ENCODE measurements at places on chromosomes 5 and 9. TPM values are rescaled to one million over a fixed set of nuclear protein-coding genes. Genes with fewer than 3 reads are reported as not detected.

The KCNIP1 gene
- 10.1 TPM for total RNA-seq

The LECT2 gene
- total RNA-seq = not detected

The C9orf40 gene
- 7.2 TPM for total RNA-seq

The SLC2A6 gene
- total RNA-seq = 2.9 TPM

The IL33 gene
- 25.2 TPM for total RNA-seq

The PGM5 gene
- 61.8 TPM for total RNA-seq

The MYOZ3 gene
- 11.1 TPM for total RNA-seq

The FAM78A gene
- total RNA-seq = 3.8 TPM

The TTC23L gene
- total RNA-seq = 2.9 TPM

The SKIC3 gene
- total RNA-seq = 199 TPM

The GSN gene
- total RNA-seq = 437 TPM

The ZFP2 gene
- 7.1 TPM for total RNA-seq

The FAM221B gene
- not detected for total RNA-seq

The SPACA9 gene
- 2.8 TPM for total RNA-seq

The ADAMTS12 gene
- total RNA-seq = 28.0 TPM

The RASEF gene
- total RNA-seq = 2.8 TPM

The PRXL2C gene
- 13.1 TPM for total RNA-seq

The RORB gene
- 265 TPM for total RNA-seq

The ANXA2R gene
- 1.8 TPM for total RNA-seq

The GBA2 gene
- total RNA-seq = 60.5 TPM

The ROR2 gene
- 24.1 TPM for total RNA-seq

The CRB2 gene
- total RNA-seq = 36.4 TPM

The GALNT12 gene
- total RNA-seq = 6.2 TPM

The ANKRD55 gene
- 12.5 TPM for total RNA-seq

The PCA3 gene
- total RNA-seq = 0.27 TPM

The IER5L gene
- 11.9 TPM for total RNA-seq

The BTNL8 gene
- total RNA-seq = not detected

The FOXD4L4 gene
- 0.22 TPM for total RNA-seq

The ADAMTS6 gene
- 48.3 TPM for total RNA-seq

The SPOCK1 gene
- 37.1 TPM for total RNA-seq

The SMIM33 gene
- not detected for total RNA-seq

The GLRA1 gene
- 1.4 TPM for total RNA-seq

The SPATA31A3 gene
- not detected for total RNA-seq

The CNTLN gene
- 38.5 TPM for total RNA-seq

The SPINK7 gene
- total RNA-seq = not detected

The STPG3 gene
- not detected for total RNA-seq

The SUSD3 gene
- total RNA-seq = 2.4 TPM

The ENC1 gene
- 76.3 TPM for total RNA-seq

The TICAM2 gene
- 2.4 TPM for total RNA-seq

The DROSHA gene
- 113 TPM for total RNA-seq

The HTR4 gene
- total RNA-seq = 0.27 TPM

The RAB3C gene
- 14.0 TPM for total RNA-seq

The FBP2 gene
- total RNA-seq = 1.0 TPM

The RBM18 gene
- 20.3 TPM for total RNA-seq

The CAMK2A gene
- total RNA-seq = 3.8 TPM

The CDKN2A gene
- total RNA-seq = 0.82 TPM

The HCN1 gene
- 31.2 TPM for total RNA-seq

The IZUMO3 gene
- not detected for total RNA-seq

The ENHO gene
- total RNA-seq = 3.4 TPM
